ENCODE measurements at places on chromosomes 3 and 15. TPM values are rescaled to one million over a fixed set of nuclear protein-coding genes. Genes with fewer than 3 reads are reported as not detected.

Gene BCHE
- not detected for total RNA-seq

Gene SYNPR
- total RNA-seq: not detected

Gene NOX5
- total RNA-seq: not detected

Gene SQOR
- 58.2 TPM for total RNA-seq

Gene STRIT1
- not detected for total RNA-seq

Gene PIGB
- total RNA-seq: 12.8 TPM

Gene NR1I2
- not detected for total RNA-seq

Gene SPTBN5
- 2.4 TPM for total RNA-seq

Gene ATP10A
- 1.5 TPM for total RNA-seq

Gene CIDEC
- total RNA-seq: not detected

Gene ANP32A
- 44.3 TPM for total RNA-seq

Gene THBS1
- 364 TPM for total RNA-seq

Gene HYAL1
- total RNA-seq: 1.4 TPM

Gene MEX3B
- 6.2 TPM for total RNA-seq

Gene SPSB4
- 0.23 TPM for total RNA-seq

Gene SOX14
- total RNA-seq: not detected

Gene LRRN1
- total RNA-seq: not detected

Gene SPRED1
- 28.1 TPM for total RNA-seq

Gene C3orf49
- total RNA-seq: not detected

Gene SH3BP5
- 3.1 TPM for total RNA-seq

Gene ACTR8
- total RNA-seq: 13.5 TPM

Gene NBEAL2
- 0.99 TPM for total RNA-seq

Gene ZPLD1
- not detected for total RNA-seq

Gene TRH
- total RNA-seq: not detected

Gene MYD88
- 4.1 TPM for total RNA-seq

Gene HRG
- total RNA-seq: not detected

Gene CCK
- not detected for total RNA-seq

Gene DALRD3
- total RNA-seq: 18.6 TPM

Gene ZNF860
- total RNA-seq: not detected

Gene PLSCR2
- not detected for total RNA-seq

Gene CKMT1A
- total RNA-seq: not detected

Gene MTFMT
- 17.8 TPM for total RNA-seq

Gene CHDH
- 2.0 TPM for total RNA-seq

Gene A4GNT
- not detected for total RNA-seq

Gene REC114
- total RNA-seq: not detected

Gene ATP2C1
- 31.0 TPM for total RNA-seq

Gene ECE2
- total RNA-seq: not detected

Gene SCN11A
- total RNA-seq: not detected

Gene EXOSC7
- total RNA-seq: 44.3 TPM

Gene TMCO5A
- not detected for total RNA-seq

Gene TRIM69
- 8.9 TPM for total RNA-seq

Gene APBA2
- 20.0 TPM for total RNA-seq

All from MG63 (cell line).